Effector CD4-positive, alpha-beta T cell (primary cell): ENCODE measurements at places on chromosomes 6 and 20.

- no peak for DNase-seq
These were observed 138.9 kb downstream of the NFATC2 start for GRCh38 chr20:51403466-51404220.

- peak; percentile 47 for DNase-seq
These were observed 96.1 kb upstream of the BHLHE23 start for GRCh38 chr20:63102721-63103375.

- no peak for DNase-seq
These were observed 24.3 kb downstream of the CDH22 start for GRCh38 chr20:46284040-46284427.

- DNase-seq: no peak
These were observed 403.4 kb downstream of the GJA1 start for GRCh38 chr6:121838842-121839241.

- no peak for DNase-seq
These were observed 28.6 kb downstream of the DDX27 start for GRCh38 chr20:49247792-49248191.

DNA sequence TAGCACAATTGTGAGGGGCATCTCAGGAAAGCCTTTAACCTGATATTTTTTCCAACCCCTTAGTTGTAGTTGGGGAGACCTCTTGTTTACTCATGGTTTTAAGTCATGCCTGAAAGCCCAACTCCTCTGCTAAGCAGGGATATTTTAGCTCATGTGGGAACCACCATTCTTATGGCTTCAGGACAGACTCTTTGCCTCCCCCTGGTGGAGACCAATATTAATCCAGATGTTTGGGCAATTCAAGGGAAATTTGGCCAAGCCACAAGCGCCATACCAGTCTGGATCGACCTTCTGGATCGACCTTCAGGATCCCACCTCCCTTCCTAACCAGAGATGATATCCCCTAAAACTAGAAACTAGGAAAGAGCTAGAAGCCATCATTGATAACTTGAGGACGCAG lies 211.2 kb downstream of the C6orf118 start:
- no peak for DNase-seq

DNA sequence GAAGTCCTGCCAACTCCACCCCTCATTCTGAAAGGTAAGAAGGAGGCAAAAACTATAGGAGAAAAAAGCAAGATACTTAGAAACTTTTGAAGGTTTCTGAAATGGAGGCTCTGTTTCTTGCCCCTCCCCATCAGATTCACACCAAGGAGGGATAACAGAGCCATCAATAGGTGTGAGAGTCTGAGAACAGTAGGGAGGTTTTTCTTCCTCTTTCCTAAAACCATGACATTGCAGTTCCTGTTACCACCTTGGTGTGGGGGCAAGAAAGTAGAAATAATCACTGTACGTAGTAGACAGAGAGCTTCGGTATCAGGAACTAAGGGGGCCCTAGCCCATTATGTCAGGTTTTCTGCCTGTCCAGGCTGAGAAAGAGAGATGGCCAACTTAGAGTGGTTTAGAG lies 333.3 kb upstream of the SYNCRIP start:
- no peak for DNase-seq

GRCh38 chr6:40338306-40338705 lies 248.9 kb downstream of the LRFN2 start:
- DNase-seq: no peak

- DNase-seq: no peak
These were observed 1.9 kb downstream of the EIF2S2 start for GRCh38 chr20:34110025-34110744.

- peak; percentile 47 for DNase-seq
These were observed 140.3 kb downstream of the NFATC2 start for GRCh38 chr20:51402201-51402600.

GRCh38 chr6:36345681-36346466 lies 9.2 kb upstream of the BNIP5 start:
- no peak for DNase-seq

GRCh38 chr6:73538116-73538779 lies 17.4 kb upstream of the EEF1A1 start:
- no peak for DNase-seq

- no peak for DNase-seq
These were observed 52.1 kb downstream of the PTPN1 start for GRCh38 chr20:50562262-50562701.

DNA sequence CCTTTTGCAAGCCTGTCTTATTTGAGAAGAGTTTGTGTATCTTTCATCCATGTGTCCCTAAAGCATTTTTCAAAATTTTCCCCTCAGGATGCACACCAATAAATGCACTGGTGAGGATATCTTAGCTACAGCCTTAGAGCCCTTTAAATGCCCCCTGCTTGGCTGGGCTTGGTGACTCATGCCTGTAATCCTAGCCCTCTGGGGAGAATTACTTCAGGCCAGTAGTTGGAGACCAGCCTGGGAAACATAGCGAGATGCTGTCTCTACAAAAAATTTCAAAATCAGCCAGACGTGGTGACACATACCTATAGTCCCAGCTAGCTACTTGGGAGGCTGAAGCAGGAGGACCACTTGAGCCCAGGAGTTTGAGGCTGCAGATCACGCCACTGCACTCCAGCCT lies 33.8 kb upstream of the PLCB4 start:
- DNase-seq: no peak

GRCh38 chr20:24684421-24684871 lies 215.0 kb downstream of the SYNDIG1 start:
- DNase-seq: no peak

DNA sequence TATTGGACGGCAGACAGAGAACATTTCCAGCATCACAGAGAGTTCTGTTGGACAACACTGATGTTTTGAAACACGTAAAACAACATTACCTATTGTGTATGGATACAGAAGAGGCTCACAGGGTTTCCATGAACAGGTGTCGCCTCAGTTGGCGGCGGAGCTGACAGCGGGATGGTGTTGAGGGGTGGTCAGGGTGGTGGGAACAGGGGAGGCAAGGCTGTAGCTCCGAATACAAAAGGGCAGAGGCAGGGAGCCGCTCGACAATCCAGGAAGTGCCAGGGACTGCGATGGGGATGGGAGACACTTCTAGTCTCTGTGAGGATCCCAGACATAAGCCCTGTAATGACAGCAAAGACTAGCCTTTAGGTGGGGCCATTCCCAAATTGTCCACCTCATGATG lies 14.5 kb upstream of the PI16 start:
- no peak for DNase-seq

- no peak for DNase-seq
These were observed 78.5 kb upstream of the AHI1 start for GRCh38 chr6:135576055-135576454.

- DNase-seq: no peak
These were observed 698.4 kb downstream of the TENT5A start for GRCh38 chr6:81054036-81054435.

DNA sequence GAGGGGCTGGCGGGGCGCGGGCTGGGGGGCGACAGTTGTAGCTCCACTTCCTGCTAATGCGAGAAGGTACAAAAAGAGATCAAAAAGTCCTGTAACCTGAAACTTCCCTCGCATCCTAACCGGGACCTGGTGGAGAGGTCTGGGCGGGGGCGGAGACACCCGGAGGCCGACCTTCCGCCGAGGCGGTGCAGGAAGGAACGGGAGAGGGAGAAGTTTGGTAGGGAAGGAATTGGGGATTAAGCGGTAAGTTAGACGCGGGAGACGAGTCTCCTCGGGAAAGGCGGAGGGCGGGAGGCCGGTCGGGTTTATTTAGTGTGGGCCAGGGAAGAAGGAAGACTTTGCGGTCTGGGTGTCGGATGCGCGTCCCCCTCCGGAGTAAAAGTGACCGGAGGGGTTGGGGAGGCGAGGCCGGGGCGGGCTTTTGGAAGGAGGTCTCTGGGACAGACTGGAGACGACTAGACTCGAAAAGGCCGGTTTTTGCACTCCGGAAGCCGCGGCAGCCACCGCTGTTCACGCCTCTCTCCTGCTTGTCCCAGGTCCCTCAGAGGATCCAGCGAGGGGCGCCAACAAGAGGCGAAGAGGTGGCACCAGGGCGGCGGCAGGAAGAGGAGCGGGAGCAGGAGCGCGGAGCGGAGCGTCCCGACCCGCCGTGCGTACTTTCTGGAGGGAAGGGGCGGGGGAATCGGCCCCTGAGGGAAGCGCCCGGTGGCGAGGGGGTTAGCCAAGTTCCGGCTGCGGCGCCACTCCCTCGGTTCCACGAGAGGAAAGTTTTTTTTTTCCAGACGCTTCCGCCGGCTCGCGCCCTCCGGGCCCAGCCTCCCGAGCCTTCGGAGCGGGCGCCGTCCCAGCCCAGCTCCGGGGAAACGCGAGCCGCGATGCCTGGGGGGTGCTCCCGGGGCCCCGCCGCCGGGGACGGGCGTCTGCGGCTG lies 734 bp downstream of the TPBG start:
- no peak for DNase-seq

- no peak for DNase-seq
These were observed 18.4 kb upstream of the SNX9 start for GRCh38 chr6:157804448-157805327.

GRCh38 chr20:6635034-6635736 lies 132.3 kb upstream of the BMP2 start:
- no peak for DNase-seq

DNA sequence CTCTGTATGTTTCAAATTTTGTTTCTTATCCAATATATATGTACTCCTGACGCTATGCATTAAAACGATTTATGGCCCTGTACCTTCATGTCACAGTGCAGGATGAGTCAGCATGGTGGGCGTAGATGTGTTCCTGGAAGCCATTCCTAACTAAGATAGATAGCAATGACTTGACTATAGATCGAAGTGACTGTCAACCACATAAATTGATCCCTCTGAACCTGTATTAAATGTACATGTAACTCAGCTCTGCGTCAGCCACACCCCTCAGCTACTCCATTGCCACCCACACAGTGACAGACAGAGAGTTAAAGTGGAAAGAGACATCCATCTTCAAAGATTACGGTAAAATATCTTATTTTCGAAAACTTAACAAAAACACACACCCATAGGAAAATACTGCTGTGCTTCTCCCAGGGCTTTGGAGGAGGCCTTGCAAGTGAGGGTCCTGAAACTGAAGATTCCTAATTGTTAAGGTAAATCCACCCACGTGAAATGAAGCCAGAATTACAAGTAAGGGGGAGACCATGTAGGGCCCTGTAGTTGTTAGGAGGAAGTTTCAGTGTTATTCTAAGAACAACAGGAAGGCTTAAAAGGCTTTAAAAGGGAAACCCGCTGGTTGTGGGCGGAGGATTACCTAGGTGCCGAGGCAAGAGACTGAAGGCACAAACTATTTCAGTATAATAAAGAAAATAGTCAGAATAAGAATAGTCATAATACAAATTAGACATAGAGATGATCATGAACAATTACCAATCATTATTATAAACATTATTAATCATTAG lies 10.3 kb upstream of the RAD21L1 start:
- no peak for DNase-seq

DNA sequence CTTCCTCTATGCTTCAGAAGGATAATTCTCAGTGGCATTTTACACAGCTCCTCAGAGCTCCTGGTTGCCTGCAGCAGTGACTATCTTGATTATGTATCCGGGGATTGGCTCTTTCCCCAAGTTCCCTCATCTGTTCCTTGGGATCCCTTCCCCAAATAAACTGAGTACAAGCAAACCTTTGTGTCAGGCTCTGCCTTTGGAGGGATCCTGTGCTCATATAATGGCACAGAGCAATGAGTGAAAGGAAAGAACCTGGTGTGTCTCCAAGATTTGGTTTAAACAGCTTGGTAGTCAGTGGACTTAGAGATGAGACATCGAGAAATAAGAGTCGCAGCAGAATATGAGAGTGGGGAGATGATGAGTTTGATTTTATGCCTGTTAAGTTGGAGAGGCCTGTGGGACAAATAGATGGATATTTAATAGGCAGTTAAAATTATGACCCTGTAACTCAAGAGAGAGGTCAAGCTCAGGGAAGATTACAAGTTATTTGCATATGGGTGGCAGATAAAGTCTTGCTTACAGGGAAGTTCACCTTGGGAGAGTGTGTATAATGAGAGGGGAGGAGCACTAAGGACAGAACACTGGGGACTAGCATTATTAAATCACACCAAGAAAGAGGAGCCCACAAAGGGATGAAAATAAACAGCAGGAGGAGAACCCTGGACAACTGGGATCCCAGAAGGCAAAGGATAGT lies 44.1 kb upstream of the GCLC start:
- DNase-seq: no peak

DNA sequence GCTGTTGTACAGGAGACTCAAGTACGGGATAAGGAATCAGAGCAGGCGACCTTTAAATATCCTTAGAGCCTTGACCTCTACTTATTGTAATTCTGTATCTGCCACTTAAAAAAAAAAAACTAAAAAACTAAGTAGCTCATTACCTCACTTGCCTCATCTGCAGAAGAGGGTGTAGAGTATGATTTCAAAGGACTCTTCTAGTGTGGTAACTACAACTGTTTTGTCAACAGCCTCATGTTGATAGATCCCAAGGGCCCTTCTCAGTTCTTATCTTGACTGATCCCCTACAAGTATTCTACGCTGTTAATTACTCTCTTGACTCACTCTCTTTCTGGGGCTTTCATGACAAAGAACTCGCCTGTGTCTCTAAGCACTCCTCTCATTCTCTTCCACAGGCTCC lies 16.7 kb upstream of the PDYN start:
- no peak for DNase-seq

DNA sequence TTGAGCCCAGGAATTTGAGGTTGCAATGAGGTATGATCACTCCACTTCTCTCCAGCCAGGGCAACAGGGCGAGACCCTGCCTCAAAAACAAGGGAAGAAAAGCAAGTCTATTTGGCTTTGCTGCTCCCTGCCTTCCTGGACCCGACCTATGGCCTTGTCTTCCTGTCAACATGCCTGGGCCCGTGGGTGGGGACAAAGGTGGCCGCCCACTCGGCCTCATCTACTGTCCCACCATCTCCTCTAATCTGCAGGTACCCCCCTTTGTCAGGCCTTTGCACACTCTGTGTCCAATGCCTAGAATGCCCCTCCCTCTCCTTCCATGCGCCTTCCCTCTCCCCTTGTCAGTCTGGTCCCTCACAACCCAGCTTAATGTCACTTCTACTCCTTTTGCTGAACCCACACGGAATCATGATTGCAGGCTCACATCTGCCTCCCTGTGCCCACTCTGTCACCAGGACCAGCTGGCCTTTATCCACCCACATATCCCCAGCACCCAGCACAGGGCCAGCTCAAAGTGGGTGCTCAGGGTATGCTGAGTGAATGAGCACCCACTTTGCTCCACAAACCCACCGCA lies 40.3 kb downstream of the MDFI start:
- DNase-seq: no peak

GRCh38 chr6:107547451-107547840 lies 57.5 kb downstream of the SOBP start:
- no peak for DNase-seq
